GM06990 (cell line): ENCODE measurements at places on chromosomes 5 and 9.

DNA sequence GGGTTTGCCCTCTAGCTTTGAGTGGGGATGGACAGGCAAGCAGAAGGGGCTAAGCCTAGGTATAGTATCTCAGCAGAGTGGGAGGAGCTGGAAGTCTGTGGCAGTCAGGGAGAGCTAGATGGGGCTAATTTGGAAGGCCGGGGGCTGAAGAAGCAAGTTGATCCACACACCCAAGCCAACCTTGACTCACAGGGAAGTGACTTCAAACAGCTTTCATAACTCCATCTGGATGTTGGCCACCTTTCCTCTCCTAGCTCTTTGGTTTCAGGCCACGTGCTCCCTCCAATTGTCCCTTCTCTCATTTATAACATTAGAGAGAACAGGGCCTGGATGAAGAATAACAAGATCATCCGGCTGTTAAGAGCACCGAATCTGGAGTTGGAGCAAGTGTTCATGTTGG lies 36.8 kb downstream of the EGR1 start:
- no peak for DNase-seq

GRCh38 chr5:19676895-19677294 lies 311.1 kb downstream of the CDH18 start:
- DNase-seq: no peak

DNA sequence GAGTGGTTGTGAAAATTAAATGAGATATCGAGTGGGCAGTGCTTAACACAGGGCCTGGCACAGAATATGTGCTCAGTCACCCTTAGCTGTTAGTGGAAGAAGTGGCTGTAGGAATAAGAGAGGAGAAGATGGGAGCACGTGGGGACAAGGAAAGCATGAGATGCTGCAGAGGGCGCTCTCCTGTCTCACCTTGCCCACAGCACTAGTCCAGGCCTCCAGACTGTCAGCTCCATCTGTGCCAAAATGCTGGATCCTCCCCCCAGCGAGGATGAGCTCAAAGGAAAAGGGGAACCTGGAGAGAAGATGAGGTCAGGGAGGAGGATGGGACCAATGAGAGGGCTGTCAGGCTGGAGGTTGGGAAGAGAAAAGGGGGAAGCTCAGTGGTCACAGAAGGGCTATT lies 12.5 kb downstream of the ARAP3 start:
- DNase-seq: no peak

- no peak for DNase-seq
Measured at GRCh38 chr9:90975781-90976538, 174.3 kb downstream of the SYK start.

DNA sequence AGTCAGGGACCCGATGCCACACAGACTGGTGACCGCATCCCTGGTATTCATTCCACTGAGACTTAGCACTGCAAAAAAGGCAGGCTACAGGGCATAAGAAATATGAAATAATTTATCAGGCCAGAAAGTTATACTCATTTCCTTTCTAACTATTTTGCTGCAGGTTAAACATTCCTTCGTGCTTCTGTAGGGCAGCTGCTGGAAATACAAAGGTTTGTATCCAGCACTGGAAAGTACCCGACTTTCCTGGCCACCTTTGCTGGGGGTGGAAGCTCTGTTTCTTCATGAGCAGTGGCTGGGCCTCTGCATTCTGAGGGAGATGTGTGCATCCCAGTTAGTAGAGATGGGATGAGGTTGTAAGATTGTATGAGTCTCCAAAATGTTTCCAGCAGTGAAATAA lies 478.6 kb upstream of the WWC1 start:
- no peak for DNase-seq

DNA sequence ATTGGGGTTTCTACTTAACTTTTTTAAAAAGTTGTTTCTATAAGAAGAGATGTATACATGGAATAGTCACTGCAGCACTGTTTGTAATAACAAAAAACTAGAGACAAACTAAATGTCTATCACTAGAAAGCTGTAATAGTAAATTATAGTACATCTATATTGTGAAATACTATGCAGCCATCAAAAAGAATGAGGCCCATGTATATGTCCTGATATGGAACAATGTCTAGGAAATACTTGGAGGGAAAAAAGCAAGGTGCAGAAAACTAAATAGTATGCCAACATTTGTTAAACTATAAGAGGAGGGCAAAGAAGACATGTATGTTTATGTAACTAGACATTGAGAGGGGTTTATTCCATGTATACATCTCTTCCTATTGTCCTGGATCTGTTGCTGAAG lies 2.9 kb upstream of the RAB14 start:
- DNase-seq: no peak
